ENCODE measurements at places on chromosomes 1 and 21.

DNA sequence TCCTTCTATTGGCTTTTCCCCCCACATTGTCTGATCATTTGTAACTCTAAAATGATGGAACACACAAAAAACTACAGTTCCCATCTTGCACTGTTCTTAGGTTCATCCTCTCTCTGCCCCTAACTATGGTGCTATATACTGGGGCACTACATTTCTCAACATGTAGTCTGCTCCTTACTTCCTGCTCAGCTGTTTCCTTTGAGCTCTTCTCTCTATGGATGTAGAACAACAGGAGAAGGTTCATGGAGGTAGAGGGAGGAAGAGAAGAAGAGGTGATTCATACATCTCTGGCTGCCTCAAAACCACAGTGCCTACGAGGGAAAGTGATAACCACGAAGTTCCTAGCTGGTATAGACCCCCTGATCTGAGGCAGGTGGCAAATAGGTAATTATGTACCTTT is 7.0 kb upstream of the C1orf146 start:
- peak; percentile 91 for DNase-seq

DNA sequence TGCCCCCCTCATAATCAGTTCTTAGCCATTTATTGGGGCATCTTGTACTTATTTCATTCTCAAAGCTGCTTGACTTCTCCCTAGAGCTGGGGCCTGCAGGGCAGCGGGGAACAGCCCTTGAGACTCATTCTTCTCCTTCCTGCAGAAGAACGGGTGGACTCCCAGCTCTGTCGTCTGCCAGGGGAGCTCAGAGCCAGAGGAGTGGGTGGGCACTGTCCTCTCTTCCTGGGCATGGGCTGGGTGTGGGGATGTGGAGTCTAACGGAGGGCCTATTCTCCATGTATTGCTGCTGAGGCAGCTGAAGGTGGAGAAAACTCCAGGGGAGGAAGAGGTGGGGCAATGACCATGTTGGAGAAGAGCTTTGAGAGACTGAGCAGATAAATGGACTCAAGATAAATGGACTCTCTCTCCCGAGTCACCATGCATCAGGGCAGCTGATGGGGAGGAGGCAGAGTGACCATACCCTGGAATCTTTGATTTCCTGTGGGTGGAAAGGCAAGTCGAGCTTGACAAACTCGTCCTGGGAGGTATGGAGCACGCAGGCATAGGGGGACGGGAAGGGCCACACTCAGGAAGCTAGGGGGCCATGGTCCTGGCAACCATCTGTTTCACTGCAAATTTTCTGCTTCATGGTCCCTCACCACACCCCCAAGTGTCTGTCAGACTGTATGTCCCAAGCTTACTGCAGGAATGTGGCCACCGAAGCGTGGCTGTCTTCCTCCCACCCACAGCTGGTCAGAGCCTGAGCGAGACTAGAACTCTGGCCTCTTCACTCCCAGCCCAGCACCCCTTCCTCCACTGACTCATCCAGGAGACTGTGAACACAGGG is 56.9 kb upstream of the ATP2B4 start:
- DNase-seq, result peak; percentile 72

- no peak for DNase-seq
Measured at GRCh38 chr1:240287722-240288121, 196.0 kb downstream of the FMN2 start.

DNA sequence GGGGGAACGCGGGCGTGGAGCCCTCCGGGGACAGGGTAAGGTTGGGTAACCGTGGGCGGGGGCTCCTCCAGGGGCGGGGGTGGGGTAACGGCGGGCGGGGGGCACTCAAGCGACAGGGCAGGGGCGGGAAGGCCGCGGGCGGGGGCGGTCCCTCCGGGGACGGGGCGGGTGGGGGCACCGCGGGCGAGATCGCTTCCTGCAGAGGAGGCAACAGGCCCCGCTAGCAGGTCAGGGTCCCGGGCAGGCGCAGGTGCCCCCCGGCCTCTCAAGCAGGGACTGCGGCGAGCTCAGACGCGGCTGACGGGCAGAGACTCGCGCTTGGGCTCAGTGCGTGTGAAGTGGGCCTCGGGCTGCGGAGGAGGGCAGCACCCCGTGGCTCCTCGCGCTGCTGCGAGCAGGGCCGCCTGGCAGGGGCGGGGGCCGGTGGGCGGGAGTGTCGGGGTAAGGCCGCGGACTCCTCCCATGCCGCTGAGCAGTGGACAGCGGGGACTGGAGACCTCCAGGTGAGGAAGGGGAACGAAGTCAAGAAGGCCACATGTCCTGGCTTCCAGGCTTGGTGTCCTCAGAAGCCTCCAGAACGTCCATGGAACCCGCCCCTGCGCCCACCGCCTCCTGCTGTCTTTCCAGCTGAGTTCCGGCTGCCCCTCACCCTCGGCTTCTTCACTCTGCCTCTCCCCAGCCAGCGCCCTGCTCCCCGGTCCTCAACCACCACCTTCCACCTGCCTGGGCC is 627 bp upstream of the GNB1 start:
- peak; percentile 49 for DNase-seq

DNA sequence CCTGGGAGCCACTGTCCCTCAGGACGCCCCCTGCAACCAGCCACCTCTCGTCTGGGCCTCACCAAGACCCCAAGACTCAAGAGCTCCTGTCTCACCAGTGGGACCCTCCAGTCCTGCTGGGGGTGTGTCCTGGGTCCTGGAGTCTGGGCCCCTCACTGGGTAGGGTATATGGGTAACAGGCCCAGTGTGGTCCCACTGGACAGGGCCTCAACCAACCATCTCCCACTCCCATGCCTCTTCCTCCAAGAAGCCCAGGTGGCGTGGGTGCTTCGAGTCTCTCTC is 725 bp upstream of the VWA1 start:
- no peak for DNase-seq

- no peak for DNase-seq
Measured at GRCh38 chr1:44265656-44266358, 52.5 kb downstream of the DMAP1 start.

- DNase-seq, result no peak
Measured at GRCh38 chr1:85284202-85284601, 7.8 kb upstream of the BCL10 start.

DNA sequence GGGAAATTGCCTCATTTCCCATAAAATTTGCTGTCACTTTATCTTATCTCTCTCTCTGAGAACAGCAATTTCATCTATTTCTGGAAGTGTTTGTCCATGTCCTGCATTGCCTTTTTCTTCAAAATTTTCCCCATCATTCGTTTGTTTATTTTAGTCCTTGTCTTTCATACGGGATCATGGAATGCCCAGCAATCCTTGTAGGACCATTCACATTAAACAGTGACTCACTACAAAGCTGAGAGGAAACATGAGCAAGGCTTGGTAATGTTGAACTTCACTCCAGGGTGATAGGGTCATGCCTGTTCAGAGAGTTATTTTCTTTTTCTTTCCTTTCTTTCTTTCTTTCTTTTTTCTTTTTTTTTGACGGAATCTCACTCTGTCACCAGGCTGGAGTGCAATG is 32.2 kb upstream of the HNRNPU start:
- peak; percentile 77 for DNase-seq

DNA sequence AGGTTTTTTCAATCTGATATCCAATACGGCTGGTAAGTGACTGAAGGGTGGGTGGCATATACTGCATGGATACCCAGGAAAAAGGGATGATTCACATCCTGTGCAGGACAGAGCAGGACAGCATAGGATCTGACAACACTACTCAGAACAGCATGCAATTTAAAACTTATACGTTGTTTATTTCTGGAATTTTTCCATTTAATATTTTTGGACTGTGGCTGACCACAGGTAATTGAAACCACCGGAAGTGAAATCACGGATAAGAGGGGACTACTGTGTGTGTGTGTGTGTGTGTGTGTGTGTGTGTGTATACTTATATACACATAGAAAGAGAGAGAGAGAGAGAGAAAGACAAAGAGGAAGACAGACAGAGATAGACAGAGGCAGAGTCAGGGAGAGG is 23.0 kb downstream of the ERICH3 start:
- peak; percentile 95 for DNase-seq

- peak; percentile 73 for DNase-seq
Measured at GRCh38 chr1:110152133-110152785, 2.0 kb downstream of the SLC6A17 start.

- no peak for DNase-seq
Measured at GRCh38 chr1:19073311-19074186, 117.1 kb upstream of the IFFO2 start.

DNA sequence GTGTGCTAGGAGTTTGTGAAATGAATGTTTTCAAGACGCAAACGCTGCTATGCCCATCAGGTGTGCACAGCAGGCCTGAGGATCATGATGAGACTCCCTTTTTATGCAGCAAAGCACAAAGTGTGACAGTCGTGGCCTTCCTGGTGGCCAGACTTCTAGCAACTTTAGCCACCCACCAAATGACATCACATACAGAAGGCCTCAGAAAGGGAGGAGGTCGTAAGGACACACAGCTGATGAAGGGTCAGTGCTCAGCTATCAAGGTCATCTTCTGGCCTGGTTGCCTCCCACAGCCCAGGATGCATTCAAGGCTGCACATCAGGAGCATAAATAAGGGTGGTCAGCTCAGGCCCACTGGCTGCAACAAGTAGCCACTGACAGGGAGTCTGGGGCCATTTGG is 36.6 kb downstream of the BMP8A start:
- no peak for DNase-seq

DNA sequence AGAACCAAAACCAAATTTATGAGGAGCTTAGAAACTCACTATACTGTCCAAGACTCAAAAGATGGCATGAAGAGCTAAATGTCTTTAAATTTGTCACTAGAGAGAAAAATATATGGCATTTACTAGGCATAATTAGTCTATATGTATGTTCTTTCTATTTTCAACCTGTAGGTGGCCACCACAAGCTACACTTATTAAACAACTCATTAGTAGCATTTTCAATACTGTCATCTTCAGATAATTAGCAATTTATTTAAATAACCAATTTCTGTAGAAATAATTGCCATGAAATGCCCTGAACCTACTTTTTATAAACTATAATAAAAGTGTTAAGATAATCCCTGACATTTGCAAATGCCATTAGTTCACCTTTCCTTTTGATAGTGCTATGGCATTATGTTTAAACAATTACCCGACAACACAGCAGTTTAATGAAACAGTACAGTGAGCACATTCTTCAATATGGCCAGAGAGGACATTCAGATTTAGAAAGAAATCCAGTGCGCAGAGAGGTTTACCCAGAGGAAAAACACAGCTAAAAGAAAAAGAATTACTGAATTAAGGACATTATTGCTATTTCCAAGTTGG is 522.5 kb downstream of the PTBP2 start:
- no peak for DNase-seq

DNA sequence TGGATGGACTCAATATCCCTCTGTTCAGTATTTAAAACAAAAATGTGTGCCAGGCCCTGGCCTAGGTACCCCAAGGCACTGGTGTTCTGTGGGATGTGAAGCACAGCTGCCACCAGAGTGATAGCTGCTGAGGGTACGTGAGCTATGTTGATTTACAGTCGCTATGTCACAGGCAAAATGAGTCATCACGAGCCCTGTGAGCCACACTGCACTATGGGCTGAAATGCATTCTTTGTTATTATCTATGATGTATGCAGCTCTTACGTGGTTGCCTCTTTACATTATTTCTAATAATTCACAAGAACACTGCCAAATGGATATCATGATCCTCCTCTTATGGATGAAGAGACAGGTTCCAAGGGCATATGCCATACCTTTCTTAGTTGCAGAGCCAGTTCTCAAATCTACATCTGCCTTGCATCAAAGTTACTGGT is 2.1 kb downstream of the TEX38 start:
- peak; percentile 53 for DNase-seq

GRCh38 chr1:235327559-235328270 is at the start of gene ARID4B:
Gene ARID4B (minus strand): TSS chr1:235328179. CDS start chr1:235326919, 1,260 bp downstream.
- no peak for DNase-seq

GRCh38 chr1:98706173-98706843 is 44.8 kb downstream of the SNX7 start:
- no peak for DNase-seq

DNA sequence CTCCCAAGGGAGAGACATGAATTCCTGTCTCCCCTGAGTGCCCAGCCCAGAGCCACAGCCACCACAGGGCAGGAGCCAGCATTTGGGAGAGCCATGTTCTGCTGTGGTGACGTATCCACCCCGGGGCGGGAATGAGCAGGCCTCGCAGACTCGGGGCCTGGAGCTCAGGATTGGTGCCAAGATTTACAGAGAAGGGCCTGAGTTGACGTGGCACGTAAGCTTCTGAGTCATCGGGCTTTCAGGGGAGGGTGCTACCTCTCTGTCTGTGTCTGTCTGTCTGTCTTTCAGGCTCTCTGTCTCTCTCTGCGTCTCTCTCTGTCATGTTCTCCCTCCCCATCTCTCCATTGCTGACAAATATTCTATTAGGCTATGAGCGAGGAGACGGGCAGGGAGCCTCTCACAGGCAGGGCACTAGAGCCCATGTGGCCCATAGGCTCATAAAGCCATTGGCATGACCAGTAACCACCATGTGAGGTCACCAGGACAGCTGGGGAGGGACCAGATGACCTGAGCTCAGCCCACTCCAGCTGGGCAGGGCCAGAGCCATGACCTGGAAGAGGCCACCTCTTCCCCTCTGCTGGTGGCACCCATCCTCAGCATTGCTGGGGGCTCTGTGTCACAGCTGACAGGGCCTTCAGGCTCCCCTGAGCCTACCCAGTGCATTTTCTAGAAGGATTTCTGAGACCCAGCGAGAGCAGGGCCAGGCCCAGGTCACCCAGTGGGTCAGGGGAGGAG is 300.0 kb upstream of the VAMP3 start:
- peak; percentile 96 for DNase-seq

GRCh38 chr1:244011786-244012185 is 39.3 kb upstream of the ZBTB18 start:
- no peak for DNase-seq

DNA sequence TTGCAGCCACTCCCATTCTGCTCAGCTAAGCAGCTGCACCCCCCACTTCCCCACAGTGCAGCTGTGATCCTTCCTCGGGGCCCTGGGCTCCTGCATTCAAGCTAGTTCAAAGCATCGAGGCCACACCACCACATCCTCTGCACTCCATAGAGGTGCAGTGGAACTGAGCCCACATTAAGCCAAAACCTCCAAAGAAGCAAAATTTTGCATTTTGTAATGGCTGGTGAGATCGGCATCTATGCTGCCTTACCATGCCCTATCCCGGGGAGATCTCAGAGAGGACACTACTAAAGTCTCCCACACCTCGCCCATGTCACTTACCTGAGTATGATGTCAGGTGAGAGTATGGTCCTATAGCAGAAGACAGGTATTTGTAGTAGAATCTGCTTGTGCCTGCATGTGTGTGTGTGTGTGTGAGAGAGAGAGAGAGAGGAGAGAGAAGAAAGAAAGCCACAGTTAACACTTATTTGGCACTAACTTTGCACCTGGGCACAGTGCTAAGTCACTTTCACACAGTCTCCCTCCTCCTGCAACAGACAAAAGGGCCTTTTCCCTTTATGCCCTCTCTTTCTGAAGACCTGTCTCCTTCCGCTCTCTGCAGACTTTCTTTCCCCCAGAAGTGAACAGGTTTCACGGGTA is 89.8 kb downstream of the KIF14 start:
- DNase-seq, result no peak

Measured in HT1080 (cell line).